ENCODE measurements at places on chromosomes 1 and 21. TPM values are rescaled to one million over a fixed set of nuclear protein-coding genes. Genes with fewer than 3 reads are reported as not detected.

The ZNF678 gene
- total RNA-seq, result 15.4 TPM

The SLC44A5 gene
- 19.9 TPM for total RNA-seq

The TMEM51 gene
- 12.4 TPM for total RNA-seq

The YBX1 gene
- total RNA-seq, result 748 TPM

The NCMAP gene
- not detected for total RNA-seq

The NHLH2 gene
- total RNA-seq, result not detected

The OLFML3 gene
- total RNA-seq, result 4.6 TPM

The PM20D1 gene
- total RNA-seq, result not detected

The CNR2 gene
- total RNA-seq, result not detected

The NECAP2 gene
- 171 TPM for total RNA-seq

The PLXNA2 gene
- 171 TPM for total RNA-seq

The KANK4 gene
- total RNA-seq, result not detected

The CNKSR1 gene
- total RNA-seq, result not detected

The TMEM81 gene
- 1.3 TPM for total RNA-seq

The OR2G6 gene
- not detected for total RNA-seq

The TAS1R1 gene
- not detected for total RNA-seq

The EFNA1 gene
- 125 TPM for total RNA-seq

The POU3F1 gene
- total RNA-seq, result not detected

The MFSD2A gene
- total RNA-seq, result 1.6 TPM

The TRIM67 gene
- not detected for total RNA-seq

The AKNAD1 gene
- not detected for total RNA-seq

The HSD3B2 gene
- not detected for total RNA-seq

The SLFNL1 gene
- total RNA-seq, result 0.57 TPM

The CDC42BPA gene
- total RNA-seq, result 122 TPM

The KRTAP19-1 gene
- total RNA-seq, result not detected

The PDE4B gene
- total RNA-seq, result 120 TPM

The SH3GLB1 gene
- total RNA-seq, result 68.3 TPM

The SUCO gene
- 37.4 TPM for total RNA-seq

The BGLAP gene
- total RNA-seq, result 0.19 TPM

The WNT9A gene
- 3.9 TPM for total RNA-seq

The S100A1 gene
- not detected for total RNA-seq

The EPRS1 gene
- 147 TPM for total RNA-seq

The JAM2 gene
- total RNA-seq, result 1.8 TPM

The GJA5 gene
- 2.0 TPM for total RNA-seq

The SLC22A15 gene
- 0.10 TPM for total RNA-seq

The FAM110D gene
- 5.6 TPM for total RNA-seq

The SMCP gene
- total RNA-seq, result not detected

The FMN2 gene
- total RNA-seq, result 0.19 TPM

The NSUN4 gene
- total RNA-seq, result 19.6 TPM

The OR10J5 gene
- not detected for total RNA-seq

The CA6 gene
- not detected for total RNA-seq

The CLIC4 gene
- total RNA-seq, result 615 TPM

The PCAT6 gene
- not detected for total RNA-seq

The TRAF3IP3 gene
- total RNA-seq, result not detected

The ZNF593 gene
- total RNA-seq, result 26.8 TPM

The WNT3A gene
- not detected for total RNA-seq

The DPH5 gene
- total RNA-seq, result 21.9 TPM

The OLIG2 gene
- not detected for total RNA-seq

The TMEM240 gene
- 1.7 TPM for total RNA-seq

The MORN1 gene
- 8.2 TPM for total RNA-seq

The LCE5A gene
- total RNA-seq, result not detected

The AGTRAP gene
- total RNA-seq, result 50.6 TPM

The SHISA4 gene
- total RNA-seq, result 20.3 TPM

The KRTAP21-2 gene
- not detected for total RNA-seq

The NEXN gene
- 2.3 TPM for total RNA-seq

The ADAMTS5 gene
- total RNA-seq, result under 0.01 TPM

The HCRTR1 gene
- 1.3 TPM for total RNA-seq

The SNX7 gene
- 34.0 TPM for total RNA-seq
